ENCODE measurements at places on chromosomes 7 and 10.

- no peak for DNase-seq
These were observed 165.8 kb downstream of the CFTR start for GRCh38 chr7:117645481-117646165.

DNA sequence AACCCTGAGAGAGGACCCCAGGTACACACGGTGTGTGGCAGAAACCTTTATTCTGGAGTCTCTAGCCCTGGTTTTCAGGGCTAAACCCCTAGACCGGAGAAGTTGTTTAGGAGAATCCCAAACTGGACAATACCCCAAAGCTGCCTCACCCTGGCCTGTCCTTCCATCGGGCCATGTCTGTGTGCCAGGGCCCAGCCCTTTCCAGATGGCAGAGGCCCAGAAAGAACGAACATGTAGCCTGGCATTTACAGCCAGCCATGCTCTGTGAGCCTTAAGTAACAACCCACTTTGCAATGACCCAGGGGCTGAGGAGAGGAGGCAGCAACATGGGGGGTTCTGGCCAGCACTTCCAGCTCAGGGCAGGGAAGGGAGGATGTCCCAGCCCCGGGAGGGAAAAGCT lies 142.1 kb downstream of the NEURL1 start:
- no peak for DNase-seq

- no peak for DNase-seq
These were observed 17.1 kb downstream of the SEPTIN7 start for GRCh38 chr7:35817930-35818329.

GRCh38 chr7:26413007-26413691 lies 121.5 kb downstream of the SNX10 start:
- DNase-seq, result no peak

GRCh38 chr10:130036296-130037065 lies 72.4 kb upstream of the EBF3 start:
- no peak for DNase-seq

Data from T-helper 1 cell (primary cell).